ENCODE measurements at places on chromosomes 1 and 21. TPM values are rescaled to one million over a fixed set of nuclear protein-coding genes. Genes with fewer than 3 reads are reported as not detected.

OR14K1 gene
- total RNA-seq = not detected

KRTAP12-2 gene
- total RNA-seq = not detected

KIAA1614 gene
- total RNA-seq = not detected

LHX8 gene
- total RNA-seq = not detected

FMO3 gene
- total RNA-seq = not detected

Data from activated naive CD8-positive, alpha-beta T cell treated with anti-CD3 and anti-CD28 coated beads for 36 hours (primary cell).